Renal pelvis (tissue), 12 donors: ENCODE measurements at places on chromosomes 6 and 20. TPM values are rescaled to one million over a fixed set of nuclear protein-coding genes. Genes with fewer than 3 reads are reported as not detected.

ASIP gene
- 0.34 TPM for polyA plus RNA-seq

FAM184A gene
- polyA plus RNA-seq, result 12.1 TPM

FAM83B gene
- 8.2 TPM for polyA plus RNA-seq

TCP11 gene
- 3.2 TPM for polyA plus RNA-seq

WFDC11 gene
- polyA plus RNA-seq, result not detected

SLC35D3 gene
- polyA plus RNA-seq, result not detected

IRAK1BP1 gene
- polyA plus RNA-seq, result 15.1 TPM
